GM23248 (cell line): ENCODE measurements at places on chromosomes 4 and X. TPM values are rescaled to one million over a fixed set of nuclear protein-coding genes. Genes with fewer than 3 reads are reported as not detected.

The BGN gene
- 308 and 314 TPM in 2 replicates for polyA plus RNA-seq

The ADH1A gene
- not detected in 2 replicates for polyA plus RNA-seq

The MSX1 gene
- 16.8 and 17.2 TPM in 2 replicates for polyA plus RNA-seq

The TCEANC gene
- 2.4 and 2.5 TPM in 2 replicates for polyA plus RNA-seq

The GK gene
- 15.2 and 16.9 TPM in 2 replicates for polyA plus RNA-seq

DNA sequence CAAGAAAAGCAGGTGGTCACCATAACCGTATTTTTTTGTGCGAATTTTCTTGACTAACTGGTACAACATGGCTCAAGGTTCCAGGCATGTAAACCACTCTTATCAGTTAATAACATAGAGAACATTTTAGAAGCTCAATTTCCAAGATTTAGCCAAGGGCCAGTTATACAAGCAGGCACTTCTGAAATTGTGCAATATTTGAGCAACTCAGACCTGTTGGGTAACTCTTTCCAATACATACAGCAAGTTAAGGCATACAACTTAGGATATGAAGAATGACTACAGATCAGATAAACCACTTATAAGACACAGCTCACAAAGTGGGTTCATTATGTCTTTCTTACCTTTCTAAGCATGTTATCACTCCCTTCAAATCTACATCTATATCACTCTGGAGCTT, 43.9 kb downstream of the ZNF280C start:
- H3K27ac ChIP-seq: no peak overlapping the region
- no peak overlapping the region for H3K4me3 ChIP-seq
- DNase-seq: peak; percentile 5
- no peaks in the 10 kb centered on the region for H3K27me3 ChIP-seq
- no peaks in the 10 kb centered on the region for H3K4me1 ChIP-seq

DNA sequence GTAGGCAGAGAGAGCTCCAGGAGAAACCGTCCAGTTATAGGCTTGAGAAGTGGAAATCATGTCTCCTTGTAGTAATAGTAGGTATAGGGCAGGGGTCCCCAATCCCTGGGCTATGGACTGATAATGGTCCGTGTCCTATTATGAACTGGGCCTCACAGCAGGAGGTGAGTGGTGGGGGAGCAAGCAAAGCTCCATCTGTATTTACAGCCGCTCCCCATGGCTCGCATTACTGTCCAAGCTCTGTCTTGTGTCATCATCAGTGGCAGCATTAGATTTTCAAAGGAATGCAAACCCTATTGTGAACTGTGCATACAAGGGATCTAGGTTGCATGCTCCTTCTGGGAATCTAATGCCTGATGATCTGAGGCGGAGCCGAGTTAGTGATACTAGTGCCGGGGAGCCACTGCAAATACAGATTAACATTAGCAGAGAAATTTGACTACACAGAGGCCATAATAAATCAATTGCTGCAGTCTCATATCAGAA, 67.6 kb downstream of the MRPL1 start:
- no peak overlapping the region for H3K27ac ChIP-seq
- H3K36me3 ChIP-seq: peaks cover 6% of the 10 kb centered on the region; the same call in 1 of the 2 replicates
- DNase-seq: no peak
- no peaks in the 10 kb centered on the region for H3K27me3 ChIP-seq

GRCh38 chr4:38344929-38345328, 319.1 kb upstream of the KLF3 start:
- no peak overlapping the region for H3K27ac ChIP-seq
- peaks cover 4% of the 10 kb centered on the region; the same call in 1 of the 2 replicates for H3K27me3 ChIP-seq
- H3K36me3 ChIP-seq: no peaks in the 10 kb centered on the region
- no peak overlapping the region for H3K4me3 ChIP-seq
- no peak for DNase-seq

- H3K27me3 ChIP-seq: no peaks in the 10 kb centered on the region
- H3K4me3 ChIP-seq: no peak overlapping the region
- no peaks in the 10 kb centered on the region for H3K36me3 ChIP-seq
- DNase-seq: no peak
Measured at GRCh38 chr4:155950461-155950860, 3.2 kb downstream of the CTSO start.

- no peaks in the 10 kb centered on the region for H3K27me3 ChIP-seq
- H3K4me3 ChIP-seq: 0 out of 2 replicates have a peak overlapping the region, but pooled peaks have one; percentile 8
- DNase-seq: peak; percentile 91
- peaks cover 25% of the 10 kb centered on the region for H3K4me1 ChIP-seq
- H3K27ac ChIP-seq: peak overlapping the region; percentile 76
- H3K36me3 ChIP-seq: no peaks in the 10 kb centered on the region
Measured at GRCh38 chr4:83356899-83357661, 22.4 kb upstream of the HPSE start.

GRCh38 chr4:37644962-37645361, 41.2 kb downstream of the RELL1 start:
- peaks cover 12% of the 10 kb centered on the region for H3K4me1 ChIP-seq
- no peak overlapping the region for H3K27ac ChIP-seq
- H3K4me3 ChIP-seq: no peak overlapping the region
- DNase-seq: no peak

- DNase-seq: no peak
- H3K27me3 ChIP-seq: no peaks in the 10 kb centered on the region
- H3K36me3 ChIP-seq: no peaks in the 10 kb centered on the region
- no peak overlapping the region for H3K4me3 ChIP-seq
- no peak overlapping the region for H3K27ac ChIP-seq
- no peaks in the 10 kb centered on the region for H3K4me1 ChIP-seq
Measured at GRCh38 chrX:99142745-99143144, 1267.3 kb downstream of the PCDH19 start.

DNA sequence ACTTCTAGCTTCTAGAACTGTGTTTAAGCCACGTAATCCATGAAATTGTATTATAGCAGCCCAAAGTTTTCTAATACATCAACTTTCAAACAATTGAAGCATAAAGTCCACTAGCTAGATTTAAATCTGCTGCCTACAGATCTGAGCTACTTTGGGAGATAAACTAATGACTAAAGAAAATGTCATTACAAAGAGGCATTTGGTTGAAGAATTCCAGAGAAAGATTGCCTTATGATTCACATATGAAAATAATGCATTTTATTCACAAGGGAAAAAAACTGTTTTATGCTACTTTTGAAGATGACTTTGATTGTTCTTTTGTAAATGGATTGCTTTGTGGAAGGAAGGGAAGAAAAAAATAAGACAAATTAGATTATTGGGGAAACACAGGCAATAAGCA, 124.1 kb upstream of the SLIT2 start:
- H3K4me3 ChIP-seq: 0 out of 2 replicates have a peak overlapping the region, but pooled peaks have one; percentile 7
- peaks cover 22% of the 10 kb centered on the region for H3K4me1 ChIP-seq
- DNase-seq: peak; percentile 71

- H3K27me3 ChIP-seq: no peaks in the 10 kb centered on the region
- H3K36me3 ChIP-seq: no peaks in the 10 kb centered on the region
- no peak overlapping the region for H3K4me3 ChIP-seq
- DNase-seq: no peak
Measured at GRCh38 chrX:23887918-23888317, 19.8 kb downstream of the APOO start.

DNA sequence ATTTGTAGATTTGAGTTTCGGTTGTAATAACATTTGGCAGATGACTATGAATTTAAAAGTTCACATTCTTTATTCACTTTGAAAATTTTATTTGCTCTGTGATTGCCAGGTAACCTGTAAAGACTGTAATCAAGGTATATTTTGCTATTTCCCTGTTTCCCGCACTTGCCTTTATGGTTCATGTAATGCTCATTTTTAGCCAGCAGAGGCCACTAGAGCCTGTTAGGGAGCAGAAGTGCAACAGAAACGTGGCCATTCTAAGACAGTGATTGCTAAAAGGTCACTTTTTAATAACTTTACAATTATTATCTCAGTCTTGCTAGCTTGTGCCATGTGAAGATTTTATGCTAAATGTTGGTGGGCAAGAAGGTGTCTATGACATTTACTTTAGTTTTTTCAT, 12.4 kb downstream of the YIPF6 start:
- no peak overlapping the region for H3K4me3 ChIP-seq
- H3K27ac ChIP-seq: no peak overlapping the region
- no peaks in the 10 kb centered on the region for H3K27me3 ChIP-seq
- H3K4me1 ChIP-seq: no peaks in the 10 kb centered on the region
- DNase-seq: peak; percentile 62

GRCh38 chr4:22478426-22478825, 37.4 kb downstream of the ADGRA3 start:
- H3K4me1 ChIP-seq: peaks cover 7% of the 10 kb centered on the region
- no peak for DNase-seq
- no peaks in the 10 kb centered on the region for H3K36me3 ChIP-seq
- no peaks in the 10 kb centered on the region for H3K27me3 ChIP-seq
- H3K27ac ChIP-seq: no peak overlapping the region
- H3K4me3 ChIP-seq: no peak overlapping the region
